Activated gamma-delta T cell treated with anti-CD3 and anti-CD28 coated beads, Interleukin-2, amount 50 U/mL, for 16 hours (primary cell): ENCODE measurements at places on chromosomes 2 and 18.

- no peak for DNase-seq
Measured at GRCh38 chr18:36095936-36096519, 28.7 kb upstream of the RPRD1A start.

DNA sequence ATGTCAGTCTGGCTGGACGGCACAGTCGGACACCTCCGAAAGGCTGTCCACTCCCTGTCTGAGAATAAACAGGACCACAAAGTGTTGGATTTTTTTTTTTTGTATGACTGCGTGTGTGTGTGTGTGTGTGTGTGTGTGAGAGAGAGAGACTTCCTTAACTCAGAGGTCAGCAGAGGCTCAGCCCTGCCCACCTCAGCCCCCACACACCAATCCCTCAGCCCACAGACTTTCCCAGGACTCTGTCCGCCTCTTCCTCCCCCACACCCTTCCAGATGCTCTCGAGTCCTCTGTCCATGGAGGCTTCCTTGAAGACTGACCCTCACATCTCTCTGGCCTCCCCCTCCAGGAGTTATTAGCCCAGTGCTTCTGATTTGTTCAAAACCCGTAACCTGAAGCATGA lies 147.3 kb downstream of the BCL11A start:
- DNase-seq, result no peak

- DNase-seq, result no peak
Measured at GRCh38 chr2:188787021-188787657, 187.0 kb upstream of the COL3A1 start.

- no peak for DNase-seq
Measured at GRCh38 chr2:174330945-174331594, 3.7 kb upstream of the SP9 start.

DNA sequence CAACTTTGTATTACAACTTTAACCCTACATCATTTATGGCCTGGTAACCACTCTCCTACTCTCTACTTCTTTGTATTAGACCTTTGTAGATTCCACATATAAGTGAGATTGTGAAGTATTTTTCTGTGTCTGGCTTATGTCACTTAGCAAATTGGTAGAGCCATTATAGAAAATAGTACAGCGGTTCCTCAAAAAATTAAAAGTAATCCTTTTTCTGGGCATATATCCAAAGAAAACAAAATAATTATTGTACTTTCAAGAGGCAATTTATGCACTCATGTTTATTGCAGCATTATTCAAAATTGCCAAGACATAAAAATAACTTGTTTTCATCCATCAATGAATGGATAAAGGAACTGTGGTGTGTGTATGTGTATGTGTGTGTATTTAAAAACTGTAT lies 537.5 kb upstream of the FSIP2 start:
- DNase-seq, result no peak

DNA sequence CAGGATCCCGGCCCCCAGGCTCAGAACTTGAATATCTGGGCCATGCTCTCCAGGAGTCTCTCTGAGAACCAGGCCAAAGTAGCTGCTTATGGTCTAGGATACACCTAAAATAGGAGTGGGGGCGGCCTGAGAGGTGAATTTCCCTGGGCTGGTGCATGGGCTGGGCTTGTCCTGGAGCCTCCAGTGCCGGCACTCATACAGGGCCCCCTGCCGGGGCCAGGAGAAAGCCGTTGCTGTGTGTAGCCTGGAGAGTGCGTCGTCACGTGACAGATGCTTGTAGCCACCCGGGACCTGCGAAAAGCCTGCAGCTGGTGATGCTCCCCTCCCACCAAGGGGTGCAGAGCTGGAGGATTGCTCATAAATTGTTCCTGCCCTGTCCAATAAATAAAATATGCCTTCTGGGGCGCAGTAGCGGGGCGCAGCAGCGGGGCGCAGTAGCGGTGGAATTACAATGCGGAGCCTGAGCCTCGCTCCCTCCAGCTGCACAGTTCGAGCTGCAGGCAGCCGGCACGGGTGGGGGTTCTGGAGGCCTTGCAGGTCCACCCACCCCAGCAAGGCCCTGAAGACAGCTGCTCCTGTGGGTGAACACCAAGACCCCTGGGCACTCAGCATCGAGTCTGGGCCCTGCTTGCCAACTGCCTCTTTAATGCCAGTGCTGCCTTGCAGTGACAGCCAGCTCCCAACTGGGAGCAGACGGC lies 289.9 kb downstream of the NDUFA10 start:
- no peak for DNase-seq

- no peak for DNase-seq
Measured at GRCh38 chr2:1674276-1674675, 70.0 kb downstream of the PXDN start.

DNA sequence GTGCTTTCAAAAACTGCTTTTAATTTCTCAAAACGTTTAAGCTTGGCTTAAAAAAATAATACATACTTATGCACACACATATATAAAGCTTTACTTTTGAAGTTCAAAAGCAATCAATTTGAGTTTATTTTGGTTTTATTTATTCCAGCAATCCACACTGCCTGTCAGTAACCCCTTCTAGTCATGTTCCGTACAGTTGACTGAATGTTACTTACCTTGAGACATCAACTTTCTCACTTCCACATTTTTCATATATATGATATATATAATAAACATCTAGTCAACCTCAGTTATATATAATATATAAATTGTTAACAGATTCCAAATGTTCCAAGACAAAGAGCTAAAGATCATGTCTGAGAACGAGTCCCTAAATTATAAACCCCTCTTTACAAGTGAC lies 1137.3 kb upstream of the ZEB2 start:
- DNase-seq, result no peak

GRCh38 chr2:52916981-52917380 lies 850.6 kb upstream of the CHAC2 start:
- no peak for DNase-seq

DNA sequence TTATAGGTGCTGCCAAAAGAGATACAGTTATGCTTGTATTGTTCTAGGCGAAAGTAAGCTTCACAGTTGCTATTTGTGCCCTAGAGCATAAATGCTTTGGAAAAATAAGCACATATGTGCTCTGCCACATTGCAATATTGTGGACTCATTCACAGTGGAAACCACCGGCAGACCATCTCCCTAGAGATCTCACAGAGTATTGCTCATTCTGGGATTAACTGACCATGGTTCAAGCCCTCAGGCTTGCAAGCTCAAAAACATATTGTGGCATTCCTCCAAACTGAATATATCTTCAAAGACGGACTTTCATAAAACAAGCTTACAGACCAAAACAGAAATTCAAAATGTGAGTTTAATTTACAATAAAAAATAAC lies 158.2 kb upstream of the CCDC150 start:
- DNase-seq, result no peak

DNA sequence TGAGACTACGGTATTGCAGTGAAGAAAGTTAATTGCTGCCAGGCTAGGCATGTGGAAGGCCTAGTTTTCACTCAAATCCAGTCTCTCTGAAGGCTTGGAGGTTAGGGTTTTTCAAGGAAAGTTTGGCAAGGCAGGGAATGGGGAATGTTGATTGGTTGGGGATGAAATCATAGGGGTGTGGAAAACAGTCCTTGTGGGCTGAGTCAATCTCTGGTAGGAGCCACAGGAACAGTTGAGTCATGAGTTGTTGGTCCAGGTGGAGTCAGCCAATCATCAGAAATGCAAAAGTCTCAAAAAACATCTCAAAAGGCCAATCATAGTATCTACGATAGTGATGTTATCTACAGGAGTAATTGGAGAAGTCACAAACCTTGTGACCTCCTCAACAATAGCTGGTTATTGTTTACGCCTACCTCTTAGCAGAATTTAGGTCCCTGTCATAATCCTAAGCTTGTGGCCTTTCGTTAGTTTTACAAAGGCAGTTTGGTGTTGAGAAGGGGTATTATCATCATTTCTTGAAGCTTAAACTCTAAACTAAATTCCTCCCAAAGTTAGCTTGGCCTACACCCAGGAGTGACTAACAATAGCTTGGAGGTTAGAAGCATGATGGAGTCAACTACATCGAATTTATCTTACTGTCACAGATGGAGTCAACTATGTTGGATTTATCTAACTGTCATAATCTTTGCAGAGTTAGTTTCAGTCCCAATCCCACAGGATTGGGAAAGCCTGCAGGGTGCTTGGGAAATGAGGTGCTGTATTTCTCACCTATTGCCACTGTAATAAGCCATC lies 33.7 kb upstream of the APCDD1 start:
- no peak for DNase-seq

- no peak for DNase-seq
Measured at GRCh38 chr18:45462179-45462578, 153.1 kb upstream of the SLC14A2 start.

- DNase-seq, result no peak
Measured at GRCh38 chr2:3606370-3607201, 11.7 kb downstream of the COLEC11 start.

- no peak for DNase-seq
Measured at GRCh38 chr2:205633994-205634393, 48.3 kb upstream of the NRP2 start.

GRCh38 chr2:84492571-84492970 lies 23.7 kb upstream of the DNAH6 start:
- no peak for DNase-seq

DNA sequence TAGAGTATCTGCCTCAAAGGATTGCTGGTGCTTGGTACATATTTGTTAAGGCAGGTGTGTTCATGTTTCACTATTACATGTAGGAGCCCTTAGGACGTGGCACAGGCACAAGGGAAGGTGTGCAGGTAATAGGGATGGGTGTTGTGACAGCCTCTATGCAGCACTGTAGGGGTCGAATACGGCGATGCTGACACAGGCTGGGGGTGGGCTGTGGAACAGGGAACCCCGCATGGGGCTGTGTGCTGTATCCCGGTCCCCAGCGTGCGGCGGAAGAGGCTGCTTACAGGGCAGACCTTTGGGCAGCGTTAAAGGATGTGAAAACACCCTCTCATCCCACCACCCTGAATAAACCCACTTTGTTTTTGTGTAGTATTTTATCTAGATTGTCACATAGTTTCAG lies 21.5 kb downstream of the B3GNT2 start:
- no peak for DNase-seq

- no peak for DNase-seq
Measured at GRCh38 chr2:102141970-102142828, at the start of gene IL1R1. IL1R1 (plus strand) TSS chr2:102142746; CDS start chr2:102157725, 14,979 bp downstream.

DNA sequence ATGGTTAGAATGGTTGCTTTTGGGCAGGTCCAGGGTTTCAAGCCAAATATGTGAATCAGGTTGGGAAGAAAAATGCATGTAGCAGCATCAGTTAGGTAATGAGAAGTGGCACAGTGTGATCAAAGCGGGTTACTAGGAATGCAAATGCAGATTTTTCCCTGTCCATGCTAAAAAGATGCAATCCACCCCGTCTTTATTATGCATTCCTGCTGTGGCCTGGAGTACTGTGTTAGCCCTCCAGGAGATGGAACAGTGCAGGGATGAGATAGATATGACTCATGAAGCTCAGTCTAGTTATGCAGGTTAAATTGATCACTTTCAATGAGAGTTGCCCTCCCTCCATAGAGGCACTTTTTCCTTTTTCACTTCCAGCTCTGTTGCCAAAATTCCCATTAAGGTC lies 283.8 kb downstream of the CTNNA2 start:
- no peak for DNase-seq

GRCh38 chr2:38074764-38075506 lies 1.0 kb downstream of the CYP1B1 start:
- DNase-seq, result no peak

- no peak for DNase-seq
Measured at GRCh38 chr2:71618327-71619113, 165.2 kb downstream of the DYSF start.

DNA sequence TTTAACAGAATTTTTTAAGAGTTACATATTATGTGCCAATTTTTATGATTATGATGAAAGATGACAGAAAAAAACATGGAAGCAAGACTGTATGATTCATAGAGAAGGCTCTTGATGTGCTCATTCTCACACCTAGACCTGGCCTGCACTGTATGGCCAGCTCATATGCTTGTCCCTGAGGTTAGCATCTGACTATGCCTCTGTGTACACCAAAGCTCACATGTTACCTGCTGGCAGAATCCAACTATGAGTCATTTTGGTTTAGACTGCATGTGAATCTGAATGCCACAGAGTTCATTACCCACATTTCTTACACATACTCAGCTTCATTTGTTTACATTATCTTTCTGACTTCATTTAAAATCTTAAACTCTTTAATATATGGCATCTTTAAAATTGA lies 139.0 kb downstream of the DSC3 start:
- DNase-seq, result no peak

DNA sequence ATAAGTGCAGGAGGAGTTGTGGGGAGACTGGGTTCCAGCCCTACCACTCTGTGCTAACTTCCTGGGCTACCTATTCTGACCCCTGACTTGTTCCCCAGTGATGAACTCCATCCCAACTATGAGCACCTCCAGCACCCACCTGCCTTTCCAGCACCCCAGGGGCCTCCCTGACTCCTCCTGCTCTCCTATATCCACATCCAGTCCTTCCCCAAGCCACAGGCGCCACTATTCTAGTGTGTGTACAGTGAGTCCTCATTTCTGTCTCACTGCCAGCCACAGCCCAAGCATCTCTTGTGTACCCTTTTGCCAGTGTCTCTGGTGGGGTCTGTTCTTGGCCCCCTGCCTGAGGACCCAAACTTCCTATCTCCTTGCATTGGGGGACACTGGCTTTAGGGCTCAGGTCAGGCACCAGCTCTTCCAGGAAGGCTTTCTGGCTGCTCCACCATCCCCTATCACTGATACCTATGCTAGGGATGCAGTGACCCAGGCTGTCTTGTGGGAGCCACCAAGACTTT lies 145.2 kb downstream of the INHBB start:
- DNase-seq, result no peak

DNA sequence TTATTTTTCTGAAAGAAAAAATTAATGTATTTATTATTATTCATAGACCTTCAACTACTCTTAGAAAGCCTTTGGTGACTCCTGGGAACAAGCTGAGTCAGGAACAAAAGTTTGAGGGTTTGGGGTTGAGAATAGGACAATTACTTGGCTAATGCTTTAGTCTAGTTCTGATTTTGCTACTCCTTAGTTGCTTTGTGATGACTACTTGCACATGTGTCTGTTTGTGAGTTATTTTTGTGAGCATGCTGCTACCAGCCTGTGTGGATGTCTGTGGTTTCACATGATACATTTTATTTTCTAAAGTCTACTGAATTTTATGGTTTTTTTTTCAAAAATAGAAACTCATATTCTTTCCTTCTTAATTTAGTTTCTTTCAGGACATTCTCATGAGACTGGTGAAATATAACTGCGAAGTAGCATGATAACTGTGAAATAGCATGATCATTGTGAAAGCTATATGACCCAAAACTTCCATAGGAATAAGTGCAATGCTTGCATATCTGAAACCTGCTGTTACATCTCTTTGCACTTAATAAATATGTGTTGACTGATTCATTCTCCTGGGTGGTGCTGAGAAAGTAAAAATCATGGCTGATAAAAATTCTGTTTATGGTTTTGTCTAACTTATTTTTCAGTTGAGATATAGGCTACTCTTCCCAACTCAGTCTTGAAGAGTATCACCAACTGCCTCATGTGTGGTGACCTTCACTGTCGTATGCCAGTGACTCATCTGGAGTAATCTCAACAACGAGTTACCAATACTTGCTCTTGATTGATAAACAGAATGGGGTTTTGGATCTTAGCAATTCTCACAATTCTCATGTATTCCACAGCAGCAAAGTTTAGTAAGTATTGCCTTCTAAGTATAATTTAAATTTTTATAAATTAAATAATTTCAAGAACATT lies 17.9 kb upstream of the IL18R1 start:
- DNase-seq, result no peak

GRCh38 chr18:63603355-63603754 lies 16.2 kb downstream of the SERPINB13 start:
- no peak for DNase-seq
